ENCODE measurements at places on chromosomes 6 and 20.

DNA sequence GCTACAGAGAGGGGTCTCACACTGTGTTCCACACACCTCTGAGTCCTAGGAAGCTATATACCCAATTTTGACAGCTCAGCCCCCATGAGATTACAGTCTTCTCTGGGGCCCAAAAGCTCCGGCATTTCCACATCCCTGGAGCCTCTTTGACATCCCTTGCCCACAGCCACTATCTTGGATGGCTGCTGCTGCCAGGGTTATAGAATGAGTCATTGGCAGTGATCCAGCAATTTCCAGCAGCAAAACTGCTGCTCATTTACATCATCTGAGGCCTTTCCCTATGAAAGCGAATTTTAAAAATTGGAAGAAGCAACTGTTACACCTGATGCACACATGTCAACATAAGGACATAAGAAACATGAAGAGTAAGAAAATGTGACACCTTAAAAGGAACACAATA is 590.7 kb downstream of the MEI4 start:
- no peak for DNase-seq

DNA sequence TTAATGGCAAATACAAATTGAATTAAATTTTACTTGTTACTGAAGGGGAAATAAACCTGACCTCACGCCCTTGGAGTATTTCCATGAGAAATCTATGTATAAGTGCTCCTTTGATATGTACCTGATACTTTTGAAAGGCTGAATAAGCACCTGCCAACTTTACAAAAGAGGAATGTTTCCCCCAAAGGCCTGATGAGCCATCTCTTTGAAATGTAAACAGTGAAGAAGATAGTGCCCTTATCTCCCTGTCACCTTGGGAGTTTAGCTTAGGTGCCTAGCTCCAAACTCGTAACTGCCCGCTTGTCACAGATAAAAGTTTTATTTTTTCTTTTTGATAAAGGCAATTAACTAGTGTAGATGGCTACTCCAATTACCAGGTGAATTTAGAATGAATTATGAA is 1.1 kb upstream of the ZNF343 start:
- DNase-seq = no peak

DNA sequence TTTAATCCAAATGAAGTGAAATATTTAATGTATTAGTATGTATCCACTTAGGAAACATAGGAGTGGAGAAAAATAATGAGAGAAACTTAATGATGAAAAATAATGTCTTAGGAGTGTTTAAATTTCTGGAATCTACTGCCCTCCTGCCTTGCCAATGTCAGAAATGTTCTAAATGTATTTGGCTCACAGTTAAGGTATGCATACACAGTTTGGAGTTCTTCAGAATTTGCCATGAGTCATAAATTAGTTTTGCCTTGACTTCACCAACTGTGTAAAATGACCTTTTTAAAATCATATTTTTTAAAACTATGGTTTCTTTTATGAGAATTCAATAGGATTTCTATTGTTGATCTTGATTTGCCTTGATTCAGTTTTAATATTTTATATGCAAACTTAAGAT is 191.7 kb upstream of the HSF2 start:
- DNase-seq = no peak

DNA sequence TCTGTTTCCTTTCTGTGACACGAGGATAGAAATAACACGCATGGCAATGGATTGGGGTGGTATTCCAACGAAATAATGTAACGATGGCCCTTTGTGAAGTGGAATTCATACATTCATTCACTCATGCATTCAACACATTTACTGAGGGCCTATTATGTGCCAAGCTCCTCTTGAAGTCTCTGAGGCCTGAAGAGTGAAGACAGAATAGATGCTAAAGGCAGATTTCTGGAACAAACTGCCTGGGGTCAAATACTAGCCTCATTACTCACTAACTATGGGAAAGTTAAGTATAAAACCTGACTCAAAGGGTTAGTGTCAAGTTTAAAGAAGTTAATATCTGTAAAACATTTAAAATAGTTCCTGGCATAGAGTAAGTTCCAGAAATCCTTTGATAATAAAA is 279.6 kb upstream of the SULF2 start:
- no peak for DNase-seq

GRCh38 chr20:37749218-37749617 is 55.4 kb downstream of the CTNNBL1 start:
- DNase-seq = no peak

- DNase-seq = no peak
Observed at GRCh38 chr6:21134356-21134755, 459.2 kb upstream of the SOX4 start.

DNA sequence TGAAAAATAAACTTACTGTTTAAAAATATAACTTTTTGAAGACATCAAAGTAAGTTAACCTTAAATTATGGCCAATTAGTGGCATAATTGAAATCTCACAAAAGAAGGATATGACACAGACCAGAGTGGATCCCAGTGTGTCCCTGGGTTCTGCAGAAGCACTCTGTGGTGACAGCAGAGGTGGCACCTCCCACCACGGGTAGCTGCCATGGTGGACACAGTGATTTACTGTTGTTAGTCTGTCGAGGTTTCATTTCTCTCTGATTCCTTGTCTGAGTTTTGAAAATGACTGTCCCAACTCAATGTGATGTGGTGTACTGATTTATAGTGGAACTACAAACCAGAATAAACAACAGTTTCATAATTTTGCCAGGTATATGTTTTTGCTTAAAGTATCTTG is 76.5 kb downstream of the TULP4 start:
- no peak for DNase-seq
